ENCODE measurements at places on chromosomes 3 and 15.
A peak's percentile ranks its signal among the peaks of the same experiment; 100 is the strongest.

DNA sequence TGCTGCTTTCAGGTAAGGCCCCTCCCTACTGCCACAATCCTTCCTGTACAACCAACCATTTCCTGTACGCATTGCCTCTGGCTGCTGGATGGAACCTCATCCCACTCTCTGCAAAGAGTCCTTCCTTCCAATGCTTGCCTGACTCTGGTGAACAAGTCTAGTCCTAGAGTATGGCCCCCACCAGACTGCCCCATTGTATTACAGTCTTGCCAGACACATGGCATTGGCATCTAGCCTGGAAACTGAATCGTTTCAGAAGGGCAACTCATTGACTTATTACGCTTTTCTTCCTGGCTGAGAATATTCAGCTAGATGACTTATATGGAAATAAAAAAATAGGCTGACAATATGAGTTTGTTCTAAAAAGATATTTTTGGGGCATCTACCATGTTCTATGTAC lies 170.3 kb downstream of the SUCLG2 start:
- no peak for DNase-seq

DNA sequence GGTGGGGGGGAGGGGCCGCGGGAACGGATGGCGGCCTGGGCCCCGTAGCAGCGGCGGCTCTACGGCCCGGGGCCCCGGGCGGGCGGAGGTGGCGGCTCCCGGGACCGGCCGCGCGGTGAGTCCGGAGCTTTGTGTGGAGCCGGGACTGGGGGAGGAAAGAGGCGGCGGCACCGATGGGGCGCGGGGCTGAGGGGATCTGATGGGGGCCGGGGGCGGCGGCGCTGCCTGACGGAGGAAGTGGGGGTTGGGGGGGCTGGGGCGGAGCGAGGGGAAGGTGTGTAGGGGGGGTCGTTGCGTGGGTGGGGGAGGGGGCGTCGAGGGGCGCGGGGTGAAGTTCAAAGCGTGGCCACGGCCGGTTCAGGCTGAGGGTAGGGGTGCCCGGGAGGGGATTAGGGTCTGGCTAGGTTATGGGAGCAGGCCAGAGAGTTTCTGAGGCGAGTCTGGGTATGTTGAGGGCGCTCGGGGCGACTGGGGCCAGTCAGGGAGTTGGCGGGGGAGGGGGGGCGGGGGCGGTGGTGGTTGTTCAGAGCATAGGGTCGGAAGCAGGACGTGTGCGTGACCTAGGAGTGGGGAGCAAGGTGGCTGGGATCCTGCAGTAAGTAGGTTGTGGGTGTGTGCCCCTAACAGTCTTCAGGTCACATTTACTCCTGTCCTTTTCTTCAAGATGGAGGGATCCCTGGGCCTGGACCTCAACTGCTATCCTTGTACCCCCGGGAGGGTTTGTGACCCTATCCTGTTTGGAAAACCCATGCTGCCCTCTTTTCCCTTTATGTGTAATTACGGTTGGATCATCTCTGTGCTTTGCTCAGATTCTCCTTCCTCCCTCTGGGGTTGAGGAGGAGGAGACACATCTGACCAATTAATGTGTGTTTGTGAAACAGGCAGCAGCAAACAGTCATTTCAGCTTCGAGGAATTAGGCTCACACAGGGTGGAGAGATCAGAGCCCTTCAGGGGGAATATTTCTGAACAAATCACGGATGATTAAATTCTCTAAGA lies 644 bp downstream of the ZNF609 start:
- DNase-seq, result peak; percentile 58

GRCh38 chr3:197468866-197469382 lies 86.8 kb downstream of the BDH1 start:
- DNase-seq, result no peak

GRCh38 chr15:98292442-98293240 lies 332.1 kb downstream of the ARRDC4 start:
- DNase-seq, result peak; percentile 18

DNA sequence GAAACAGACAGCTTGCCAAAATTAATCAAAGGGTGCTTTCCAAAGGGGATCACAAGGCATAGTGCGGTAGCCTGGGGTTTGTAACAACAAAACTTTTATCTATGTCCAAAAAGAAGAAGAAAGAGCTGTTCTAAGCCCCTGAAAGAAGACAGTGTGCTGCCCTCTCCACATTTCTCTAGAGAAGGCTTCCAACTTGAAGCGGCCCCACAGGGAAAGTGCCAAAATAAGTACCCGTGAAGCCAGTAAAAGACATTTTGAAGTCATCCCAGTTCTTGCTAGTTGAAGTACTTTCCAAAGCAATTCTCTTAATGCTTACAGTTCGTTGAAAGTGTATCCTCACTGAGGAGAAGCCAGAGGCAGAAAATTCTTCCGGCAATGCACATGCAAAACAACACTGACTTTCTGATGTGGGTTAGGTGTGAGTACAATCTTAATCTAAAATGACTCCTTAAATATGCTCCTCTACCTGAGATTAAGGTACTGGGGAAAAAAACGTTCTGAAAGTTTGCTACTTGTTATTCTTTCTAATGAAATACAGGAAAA lies 21.3 kb downstream of the GPR15 start:
- DNase-seq, result no peak

- no peak for DNase-seq
Observed at GRCh38 chr15:67149773-67150022, 84.3 kb downstream of the SMAD3 start.

Measured in MV-4-11 (cell line).